ENCODE measurements at places on chromosomes 7 and 10.
A peak's percentile ranks its signal among the peaks of the same experiment; 100 is the strongest.

GRCh38 chr7:2158331-2159175, 74.2 kb downstream of the MAD1L1 start:
- no peak overlapping the region for H3K4me3 ChIP-seq

DNA sequence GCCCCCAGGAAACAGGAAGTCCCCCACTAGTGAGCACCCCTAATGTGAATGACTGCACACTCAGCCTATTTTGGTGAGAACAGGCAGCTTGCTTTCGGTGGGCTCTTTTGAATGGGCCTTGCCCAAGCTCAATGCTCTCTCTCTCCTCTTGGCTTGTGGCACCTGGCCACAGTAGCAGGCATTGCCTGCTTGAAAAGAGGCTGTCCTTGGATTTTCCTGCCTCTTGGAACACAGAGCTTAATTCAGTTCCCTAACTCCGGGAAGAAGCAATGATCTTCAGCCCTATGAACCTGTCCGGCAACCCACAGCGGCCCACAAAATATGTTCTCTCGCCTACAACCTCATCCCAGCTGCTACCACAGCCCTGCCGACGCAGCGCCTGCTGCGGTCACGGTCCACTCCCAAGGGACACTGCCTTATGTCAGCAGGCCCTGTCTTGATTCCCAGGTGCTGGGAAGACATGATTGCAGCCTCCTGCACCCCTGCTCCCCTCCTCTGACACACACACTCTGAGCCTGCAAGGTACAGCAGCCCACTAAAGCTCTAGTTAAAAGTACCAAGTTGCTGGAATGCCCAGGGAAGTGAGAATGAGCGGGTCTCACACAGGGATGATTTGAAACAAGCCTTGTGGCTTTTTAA, 715.5 kb upstream of the GALNT17 start:
- H3K27me3 ChIP-seq = no peaks in the 10 kb centered on the region
- ATAC-seq = peak; percentile 56
- H3K4me3 ChIP-seq = peak overlapping the region; percentile 4
- H3K4me1 ChIP-seq = peaks cover 28% of the 10 kb centered on the region

GRCh38 chr7:105743351-105744090, 132.9 kb downstream of the ATXN7L1 start:
- H3K4me3 ChIP-seq = no peak overlapping the region
- peak; percentile 84 for ATAC-seq
- H3K27ac ChIP-seq = peak overlapping the region; percentile 61
- no peaks in the 10 kb centered on the region for H3K27me3 ChIP-seq
- H3K4me1 ChIP-seq = peaks cover 23% of the 10 kb centered on the region
- no peaks in the 10 kb centered on the region for H3K36me3 ChIP-seq

DNA sequence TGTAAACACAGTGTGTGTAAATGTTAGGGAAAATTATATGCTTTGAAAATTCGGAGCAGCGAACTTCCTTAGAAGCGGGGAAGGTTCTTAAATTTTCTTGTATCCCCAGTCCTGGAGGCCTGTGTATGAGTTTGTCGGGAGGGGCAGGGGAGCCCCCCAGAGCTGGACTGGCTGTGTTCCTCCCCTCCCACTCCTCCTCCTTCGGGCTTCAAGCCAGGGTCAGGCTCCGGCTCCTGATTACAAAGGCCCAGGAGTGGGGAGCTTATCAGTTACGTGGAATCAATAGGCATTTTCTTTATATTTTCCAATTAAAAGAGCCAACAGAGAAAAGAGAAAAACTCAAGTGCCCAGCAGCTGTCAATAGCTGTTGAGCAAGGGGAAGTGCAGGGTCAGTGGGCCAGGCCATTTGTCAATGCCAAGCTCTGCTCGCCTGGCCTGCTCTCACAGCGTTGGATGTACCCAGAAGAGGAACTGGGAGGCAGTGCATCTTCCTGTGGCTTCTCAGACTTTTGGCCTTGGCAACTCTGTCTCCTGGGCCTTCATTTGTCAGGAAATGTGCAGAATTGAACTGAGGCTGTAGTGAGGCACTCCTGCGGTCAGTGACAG, 156.9 kb upstream of the PCBD1 start:
- no peak overlapping the region for H3K27ac ChIP-seq
- peaks cover 52% of the 10 kb centered on the region for H3K27me3 ChIP-seq
- no peaks in the 10 kb centered on the region for H3K36me3 ChIP-seq
- no peak overlapping the region for H3K4me3 ChIP-seq
- ATAC-seq = no peak

GRCh38 chr7:71480791-71481190, 348.8 kb downstream of the GALNT17 start:
- no peak for ATAC-seq
- H3K27ac ChIP-seq = no peak overlapping the region
- no peaks in the 10 kb centered on the region for H3K27me3 ChIP-seq
- no peaks in the 10 kb centered on the region for H3K36me3 ChIP-seq
